Type B pancreatic cell (in vitro differentiated cells): ENCODE measurements at places on chromosomes 5 and 9. TPM values are rescaled to one million over a fixed set of nuclear protein-coding genes. Genes with fewer than 3 reads are reported as not detected.

The GNAQ gene
- total RNA-seq, result 46.7 and 52.1 TPM in 2 replicates

The MORN5 gene
- 0.88 and 2.1 TPM in 2 replicates for total RNA-seq

The C9 gene
- not detected in 2 replicates for total RNA-seq

The BSPRY gene
- total RNA-seq, result 9.0 and 22.6 TPM in 2 replicates

The SPINK1 gene
- total RNA-seq, result 613 and 930 TPM in 2 replicates

The GARIN3 gene
- not detected in 2 replicates for total RNA-seq

The IL31RA gene
- total RNA-seq, result not detected in 2 replicates

DNA sequence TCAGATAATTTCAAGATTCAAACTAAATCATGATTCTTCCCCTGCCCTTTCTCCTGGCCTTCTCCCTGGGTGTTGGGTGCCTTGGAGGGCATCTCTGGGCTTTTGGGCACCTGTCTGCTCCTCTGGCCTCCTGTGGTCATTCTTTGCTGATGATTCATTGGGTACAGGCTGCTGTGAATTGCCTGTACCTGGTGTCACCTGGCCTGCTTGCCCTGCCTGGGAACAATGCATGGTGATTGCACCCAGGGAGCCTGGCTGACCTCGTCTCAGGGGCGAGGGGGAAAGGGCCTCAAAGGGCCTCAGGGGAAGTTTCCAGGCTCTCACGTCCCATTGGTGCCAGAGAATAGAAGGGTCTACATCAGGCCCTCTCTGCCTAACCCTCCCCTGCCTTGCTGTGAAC lies 20.1 kb upstream of the CKMT2 start:
- no peaks in the 10 kb centered on the region for H3K36me3 ChIP-seq
- H3K4me3 ChIP-seq, result no peak overlapping the region

DNA sequence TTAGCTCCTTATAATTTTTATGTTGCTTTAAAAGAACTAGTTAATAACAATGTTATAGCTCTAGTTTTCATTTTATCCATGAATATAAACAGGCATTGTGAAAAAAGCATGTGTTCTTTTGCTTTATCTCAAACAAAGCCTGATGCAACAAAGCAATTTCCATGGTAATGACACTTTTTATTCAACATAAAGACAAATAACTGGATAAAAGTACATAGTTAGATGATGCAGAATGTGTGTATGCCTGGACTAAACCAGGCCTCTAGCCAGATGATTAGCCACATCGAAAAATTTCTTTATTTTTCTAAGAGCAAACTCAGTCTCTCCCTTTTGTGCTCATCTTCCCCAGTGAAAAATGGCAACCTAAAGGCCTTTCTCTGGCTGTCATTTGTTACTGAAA lies 125.6 kb upstream of the TARS1 start:
- H3K4me3 ChIP-seq, result no peak overlapping the region
- H3K36me3 ChIP-seq, result no peaks in the 10 kb centered on the region
- H3K27me3 ChIP-seq, result no peaks in the 10 kb centered on the region
- no peak for DNase-seq
- H3K27ac ChIP-seq, result no peak overlapping the region

DNA sequence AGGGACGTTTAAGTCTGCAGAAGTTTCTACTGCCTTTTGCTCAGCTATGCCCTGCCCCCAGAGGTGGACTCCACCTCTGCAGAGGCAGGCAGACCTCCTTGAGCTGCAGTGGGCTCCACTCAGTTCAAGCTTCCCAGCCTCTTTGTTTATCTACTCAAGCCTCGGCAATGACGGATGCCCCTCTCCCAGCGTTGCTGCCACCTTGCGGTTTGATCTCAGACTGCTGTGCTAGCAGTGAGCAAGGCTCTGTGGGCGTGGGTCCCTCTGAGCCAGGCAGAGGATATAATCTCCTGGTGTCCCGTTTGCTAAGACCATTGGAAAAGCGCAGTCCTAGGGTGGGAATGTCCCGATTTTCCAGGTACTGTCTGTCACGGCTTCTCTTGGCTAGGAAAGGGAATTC lies 2188.5 kb upstream of the WWC1 start:
- H3K36me3 ChIP-seq, result no peaks in the 10 kb centered on the region
- DNase-seq, result no peak
- H3K4me3 ChIP-seq, result no peak overlapping the region
- no peaks in the 10 kb centered on the region for H3K27me3 ChIP-seq

- no peaks in the 10 kb centered on the region for H3K36me3 ChIP-seq
- no peak overlapping the region for H3K27ac ChIP-seq
- no peaks in the 10 kb centered on the region for H3K27me3 ChIP-seq
- H3K4me1 ChIP-seq, result no peaks in the 10 kb centered on the region
- peak overlapping the region; percentile 8 for H3K4me3 ChIP-seq
Observed at GRCh38 chr5:71782393-71782770, 63.3 kb downstream of the CARTPT start.

DNA sequence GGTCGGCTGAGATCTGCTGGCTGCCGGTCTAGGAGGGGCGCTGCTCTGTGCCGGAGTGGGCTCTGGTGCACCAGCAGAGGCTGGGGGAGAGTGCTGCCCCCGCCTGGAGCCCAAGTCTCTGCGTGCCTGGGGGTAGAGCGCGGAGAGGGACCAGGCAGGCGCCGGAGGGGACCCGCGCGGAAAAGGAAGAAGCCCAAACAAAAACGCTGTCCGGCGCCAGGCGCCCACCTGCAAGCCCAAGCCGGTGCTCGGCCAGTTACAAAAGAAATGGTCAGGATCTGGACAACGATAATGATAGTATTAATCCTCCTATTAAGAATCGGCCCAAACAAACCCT lies 571 bp upstream of the S1PR3 start:
- H3K36me3 ChIP-seq, result peaks cover 6% of the 10 kb centered on the region
- peak overlapping the region; percentile 95 for H3K4me3 ChIP-seq
- DNase-seq, result no peak
- no peak overlapping the region for H3K27ac ChIP-seq
- H3K4me1 ChIP-seq, result peaks cover 30% of the 10 kb centered on the region

DNA sequence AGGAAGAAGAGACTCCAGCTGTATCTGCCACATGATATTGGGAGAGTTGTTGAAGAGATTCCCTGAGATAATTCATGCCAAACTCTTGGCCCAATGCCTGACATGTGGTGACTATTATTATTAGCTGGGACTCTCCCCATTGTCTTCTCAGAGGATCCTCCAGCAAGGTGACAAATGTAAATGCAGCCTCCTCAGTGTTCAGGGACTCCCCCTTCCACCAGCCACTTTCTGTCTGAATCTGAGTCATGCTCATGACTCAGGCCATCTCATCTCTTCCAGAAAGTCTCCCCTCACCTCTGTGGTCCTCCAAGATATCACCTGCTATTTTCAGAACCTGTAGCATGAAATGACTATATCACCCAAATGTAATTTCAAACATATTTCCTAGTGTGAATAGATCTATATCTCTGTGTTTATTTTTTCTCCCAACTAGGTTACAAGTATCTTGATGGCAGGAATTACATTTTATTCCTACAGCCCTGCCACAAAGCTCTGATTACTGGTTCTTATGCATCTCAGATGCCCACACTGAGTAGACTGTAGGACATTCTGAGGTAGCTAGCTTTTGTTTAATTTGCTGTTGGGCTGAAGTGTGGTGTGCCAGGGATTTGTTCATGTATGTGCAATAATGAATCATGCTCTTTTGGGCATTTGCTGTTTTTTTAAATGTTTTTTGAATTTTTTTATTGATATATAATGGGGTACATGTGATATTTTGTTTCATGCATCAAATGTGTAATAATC lies 126.6 kb upstream of the IL12B start:
- H3K27me3 ChIP-seq, result peaks cover 8% of the 10 kb centered on the region
- H3K36me3 ChIP-seq, result no peaks in the 10 kb centered on the region
- no peak overlapping the region for H3K4me3 ChIP-seq
- H3K27ac ChIP-seq, result no peak overlapping the region
- H3K4me1 ChIP-seq, result peaks cover 24% of the 10 kb centered on the region

GRCh38 chr9:35311891-35312639 lies 150.3 kb downstream of the UNC13B start:
- no peak overlapping the region for H3K4me3 ChIP-seq
- peaks cover 4% of the 10 kb centered on the region for H3K36me3 ChIP-seq
- H3K4me1 ChIP-seq, result no peaks in the 10 kb centered on the region
- H3K27ac ChIP-seq, result no peak overlapping the region
